Suppressor macrophage treated with lipopolysaccharide for 1 hour (primary cell): ENCODE measurements at places on chromosomes 12 and 14.

GRCh38 chr12:122422730-122423257 is 325 bp upstream of the CLIP1 start:
- peak; percentile 43 for DNase-seq

- DNase-seq, result peak; percentile 81
Measured at GRCh38 chr12:6465467-6466183, 4.9 kb downstream of the VAMP1 start.

DNA sequence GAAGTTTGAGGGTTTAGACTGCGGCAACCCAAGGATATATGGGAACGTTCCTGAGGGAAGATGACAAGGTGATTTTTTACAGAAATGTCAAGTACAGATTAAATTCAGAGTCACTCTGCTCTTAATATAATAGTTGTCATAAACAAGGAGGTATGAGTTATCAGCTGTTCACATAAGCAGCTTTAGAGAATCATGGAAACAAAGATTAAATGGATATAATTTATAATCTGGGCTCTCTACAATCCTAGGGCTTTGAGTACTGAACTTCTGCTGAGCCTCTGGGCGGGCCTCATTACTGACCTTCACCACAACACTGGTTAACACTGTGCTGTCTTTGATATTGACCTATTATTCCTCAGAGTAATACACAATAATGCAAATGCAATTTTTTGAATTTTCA is 577.8 kb downstream of the RPS29 start:
- DNase-seq, result no peak

DNA sequence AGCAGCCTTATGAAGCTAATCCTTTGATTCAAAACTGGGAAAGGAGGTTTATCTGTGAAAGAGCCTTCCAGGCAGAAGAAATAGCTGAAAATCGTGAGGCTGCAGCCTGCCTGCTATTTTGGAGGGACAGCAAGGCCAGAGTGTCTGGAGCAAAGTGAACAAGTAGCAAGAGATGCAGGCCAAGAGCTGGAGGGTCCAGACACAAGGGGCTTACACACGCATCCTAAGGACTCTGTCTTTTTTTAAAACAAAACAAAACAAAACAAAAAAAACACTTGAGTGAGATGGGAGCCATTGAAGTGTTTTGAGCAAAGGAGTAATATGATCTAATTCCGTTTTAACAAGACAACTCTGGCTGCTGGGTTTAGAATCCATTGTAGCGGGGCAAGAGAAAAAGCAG is 76.4 kb upstream of the BCAT1 start:
- no peak for DNase-seq

DNA sequence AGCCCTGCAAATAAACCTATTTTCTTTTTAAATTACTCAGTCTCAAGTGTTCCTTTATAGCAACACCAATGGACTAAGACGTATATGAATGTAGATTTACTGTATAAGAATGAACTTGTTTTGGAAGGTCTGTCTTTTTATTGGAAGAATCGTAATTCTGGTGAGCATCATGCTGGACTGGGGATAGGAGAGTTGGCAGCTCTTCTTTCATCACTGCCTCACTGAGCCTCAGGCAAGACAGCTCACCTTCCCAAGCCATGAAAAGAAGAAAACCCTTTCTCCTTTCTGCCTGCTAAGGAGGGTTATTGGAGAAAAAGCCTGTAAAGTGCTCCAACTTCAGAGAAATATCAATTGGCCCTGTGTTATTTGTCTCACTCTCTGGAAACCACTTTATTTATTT is 9.1 kb upstream of the RNF34 start:
- no peak for DNase-seq

GRCh38 chr12:60257063-60257462 is 661.2 kb downstream of the SLC16A7 start:
- no peak for DNase-seq

GRCh38 chr14:21735639-21736307 is 62.2 kb upstream of the OR4E1 start:
- DNase-seq, result no peak

DNA sequence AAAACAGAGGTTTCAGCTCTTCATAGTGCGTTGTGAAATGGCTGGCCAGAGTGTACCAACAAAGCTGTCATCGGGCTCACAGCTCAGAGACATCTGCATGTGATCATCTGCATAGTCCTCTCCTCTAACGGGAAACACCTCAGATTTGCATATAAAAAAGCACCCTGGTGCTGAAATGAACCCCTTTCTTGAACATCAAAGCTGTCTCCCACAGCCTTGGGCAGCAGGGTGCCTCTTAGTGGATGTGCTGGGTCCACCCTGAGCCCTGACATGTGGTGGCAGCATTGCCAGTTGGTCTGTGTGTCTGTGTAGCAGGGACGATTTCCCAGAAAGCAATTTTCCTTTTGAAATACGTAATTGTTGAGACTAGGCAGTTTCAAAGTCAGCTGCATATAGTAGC is 14.3 kb upstream of the PAPLN start:
- DNase-seq, result peak; percentile 70
